Gastroesophageal sphincter (tissue), 4 donors: ENCODE measurements at places on chromosomes 12 and 14.

DNA sequence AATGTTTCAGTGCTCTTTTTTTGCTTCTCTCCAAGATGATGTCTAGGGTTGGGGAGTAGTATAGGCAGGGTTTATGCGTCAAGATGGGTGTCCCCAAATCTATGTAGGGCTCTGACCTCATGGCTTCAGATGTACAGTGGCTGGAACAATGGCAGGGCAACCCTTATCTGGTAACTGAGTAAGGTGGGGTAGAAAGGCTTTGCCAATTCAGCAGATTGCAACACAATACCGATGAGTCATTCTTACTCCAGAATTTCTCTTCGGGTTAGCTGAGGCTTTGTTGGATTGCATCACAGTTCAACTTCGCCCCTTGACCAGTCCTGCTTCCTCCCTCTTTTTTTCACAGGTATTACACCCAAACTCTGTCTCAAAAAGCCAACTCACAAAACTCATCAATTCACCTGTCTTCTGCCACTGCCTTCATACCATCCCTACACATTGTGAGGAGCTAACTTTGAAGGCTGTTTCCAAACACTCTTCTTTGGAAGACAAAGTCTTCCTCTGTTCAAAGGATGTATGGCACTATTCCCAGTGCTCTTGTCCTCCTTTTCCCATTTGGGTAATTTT, 190.2 kb upstream of the CNOT2 start:
- H3K4me3 ChIP-seq, result no peak overlapping the region
- ATAC-seq, result peak; percentile 92
- no peaks in the 10 kb centered on the region for H3K4me1 ChIP-seq
- no peaks in the 10 kb centered on the region for H3K36me3 ChIP-seq

DNA sequence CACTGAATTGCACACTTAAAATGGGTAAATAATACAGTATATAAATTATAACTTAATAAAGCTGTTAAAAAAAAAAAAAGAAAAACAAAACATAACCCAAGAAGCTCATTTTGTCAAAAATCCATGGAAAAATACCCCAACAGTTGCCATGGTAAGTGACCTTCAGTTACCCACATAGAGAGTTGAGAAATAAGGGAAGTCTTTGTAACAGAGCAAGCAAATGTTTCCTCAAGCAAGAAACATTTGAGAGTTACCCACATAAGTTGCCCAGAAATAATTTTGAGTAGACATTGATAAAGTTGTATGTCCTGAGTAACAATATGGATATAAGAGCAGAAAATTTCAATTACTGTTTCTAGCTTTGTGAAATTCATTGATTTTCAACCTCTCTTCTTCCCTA, 227.4 kb downstream of the CCDC59 start:
- no peaks in the 10 kb centered on the region for H3K27me3 ChIP-seq
- H3K27ac ChIP-seq, result no peak overlapping the region
- H3K36me3 ChIP-seq, result no peaks in the 10 kb centered on the region

GRCh38 chr12:113392520-113392919, 11.2 kb downstream of the SDS start:
- H3K36me3 ChIP-seq, result no peaks in the 10 kb centered on the region
- H3K4me3 ChIP-seq, result no peak overlapping the region
- peaks cover 6% of the 10 kb centered on the region for H3K27me3 ChIP-seq
- H3K27ac ChIP-seq, result no peak overlapping the region
- no peaks in the 10 kb centered on the region for H3K4me1 ChIP-seq
- ATAC-seq, result no peak

DNA sequence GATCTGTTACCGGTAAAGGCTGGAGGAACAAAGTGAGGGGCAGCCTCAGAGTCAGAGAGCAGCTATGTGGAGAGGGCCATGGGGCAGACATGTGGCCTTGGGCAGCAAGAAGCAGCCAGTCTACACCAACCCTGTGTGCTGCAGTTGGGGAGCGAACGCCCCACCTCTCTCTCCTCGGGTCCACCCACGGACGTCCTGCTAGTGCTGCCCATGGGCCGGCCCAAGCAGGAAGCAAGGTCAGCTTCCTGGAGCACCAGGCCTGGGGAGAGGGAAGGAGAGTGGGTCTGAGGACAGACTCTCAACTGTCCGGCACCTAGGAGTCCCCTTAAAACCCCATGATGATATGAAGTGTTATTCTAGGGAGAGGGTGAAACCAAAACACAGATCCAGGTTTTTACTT, 254.8 kb upstream of the FKBP4 start:
- H3K27ac ChIP-seq, result no peak overlapping the region
- no peaks in the 10 kb centered on the region for H3K27me3 ChIP-seq
- ATAC-seq, result peak; percentile 58

- no peaks in the 10 kb centered on the region for H3K36me3 ChIP-seq
- peaks cover 4% of the 10 kb centered on the region for H3K4me1 ChIP-seq
- H3K27ac ChIP-seq, result peak overlapping the region; percentile 100
- peak; percentile 2 for ATAC-seq
Observed at GRCh38 chr12:110280392-110280778, 662 bp upstream of the ATP2A2 start.

GRCh38 chr14:105935384-105935783, 409.0 kb downstream of the TMEM121 start:
- no peak overlapping the region for H3K27ac ChIP-seq
- no peak for ATAC-seq
- H3K27me3 ChIP-seq, result peaks cover 26% of the 10 kb centered on the region
- H3K4me1 ChIP-seq, result no peaks in the 10 kb centered on the region
- H3K36me3 ChIP-seq, result no peaks in the 10 kb centered on the region
- H3K4me3 ChIP-seq, result no peak overlapping the region

DNA sequence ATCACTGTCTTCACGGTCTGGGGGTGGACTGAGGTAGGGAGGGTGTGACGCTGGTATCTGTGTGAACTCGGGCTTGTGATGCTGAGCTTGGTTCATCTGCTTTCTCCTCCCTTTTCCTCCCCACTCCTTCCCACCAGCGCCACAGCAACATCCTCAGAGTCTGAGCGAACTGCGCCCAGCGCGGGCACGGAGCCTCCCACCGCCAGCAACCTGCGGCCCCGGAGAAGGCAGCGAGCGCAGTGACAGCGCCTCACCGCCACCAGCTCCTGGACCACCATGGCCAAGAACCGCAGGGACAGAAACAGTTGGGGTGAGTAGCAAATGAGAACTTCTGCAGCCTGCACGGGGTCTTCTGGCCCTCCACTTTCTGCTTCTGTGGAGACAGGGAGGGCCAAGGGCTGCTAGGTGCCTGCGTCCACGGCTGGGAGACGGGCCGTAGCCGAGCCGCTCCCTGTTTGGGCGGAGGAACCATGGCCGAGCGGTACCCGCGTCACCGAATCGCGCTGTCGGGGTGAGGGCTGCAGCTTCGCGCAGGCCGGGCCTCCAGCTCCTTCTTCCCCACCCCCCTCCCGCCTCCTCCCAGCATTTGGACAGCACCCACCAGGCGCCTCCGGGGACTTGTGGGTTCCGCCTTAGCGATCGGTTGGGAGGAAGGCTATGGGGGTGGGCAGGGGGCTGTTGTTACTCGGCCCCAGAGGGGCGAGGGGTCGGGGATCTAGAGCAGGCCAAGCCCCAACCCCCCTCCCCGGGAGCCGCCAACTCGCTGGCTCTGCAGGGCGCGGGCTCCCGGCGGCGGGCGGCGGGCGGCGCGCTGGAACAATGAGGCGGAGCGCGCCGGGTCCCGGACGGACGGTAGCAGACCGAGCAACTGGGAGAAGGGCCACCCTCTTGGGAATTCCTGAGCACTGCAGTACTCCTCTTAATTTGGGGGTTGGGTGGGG, at the start of gene ATL1:
ATL1 (plus strand) TSS at position 156 of the 941 bp plus-strand sequence; CDS start at position 277, 121 bp downstream.
- peak within 1 kb of the TSS; percentile 96 for H3K27ac ChIP-seq
- ATAC-seq, result peak; percentile 91
- H3K27me3 ChIP-seq, result no peaks in the 10 kb centered on the region
- H3K4me1 ChIP-seq, result peaks cover 6% of the 10 kb centered on the region
- H3K36me3 ChIP-seq, result no peaks in the 10 kb centered on the region

GRCh38 chr14:72558721-72559120, 335.2 kb downstream of the DPF3 start:
- H3K27me3 ChIP-seq, result no peaks in the 10 kb centered on the region
- H3K4me3 ChIP-seq, result no peak overlapping the region
- no peaks in the 10 kb centered on the region for H3K36me3 ChIP-seq
- H3K4me1 ChIP-seq, result no peaks in the 10 kb centered on the region
- no peak overlapping the region for H3K27ac ChIP-seq

DNA sequence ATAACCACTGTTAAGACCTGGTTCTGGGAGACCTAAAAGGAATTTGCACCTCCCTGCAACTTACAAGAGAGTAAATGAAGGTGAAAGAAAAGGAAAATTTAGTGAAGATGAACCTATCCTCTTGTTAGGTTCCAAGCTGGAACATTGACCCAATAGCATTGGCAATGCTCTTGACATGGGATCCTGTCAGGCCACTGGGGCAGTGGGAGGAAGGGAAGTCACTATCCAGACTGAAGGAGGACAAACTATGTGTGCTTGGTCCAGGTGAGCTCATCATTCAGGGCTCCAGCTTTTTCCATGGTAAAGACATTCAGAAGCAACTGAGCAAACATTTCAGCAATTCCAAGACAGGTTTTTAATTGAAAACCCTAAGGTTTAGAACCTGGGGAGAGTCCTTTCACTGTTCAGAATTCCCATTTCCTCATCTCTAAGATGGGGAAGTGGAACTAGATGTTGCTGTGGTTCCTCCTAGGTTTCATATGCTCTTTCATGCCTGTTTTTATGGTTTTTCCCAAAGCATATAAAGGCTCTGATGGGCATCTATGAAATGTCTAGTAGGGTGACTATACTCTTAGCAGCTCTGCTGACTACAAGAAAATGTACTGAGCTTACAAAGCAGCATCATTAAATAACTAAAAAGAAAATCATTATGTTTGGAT, 33.1 kb downstream of the MAPK1IP1L start:
- H3K4me3 ChIP-seq, result no peak overlapping the region
- H3K27me3 ChIP-seq, result no peaks in the 10 kb centered on the region
- H3K36me3 ChIP-seq, result no peaks in the 10 kb centered on the region

DNA sequence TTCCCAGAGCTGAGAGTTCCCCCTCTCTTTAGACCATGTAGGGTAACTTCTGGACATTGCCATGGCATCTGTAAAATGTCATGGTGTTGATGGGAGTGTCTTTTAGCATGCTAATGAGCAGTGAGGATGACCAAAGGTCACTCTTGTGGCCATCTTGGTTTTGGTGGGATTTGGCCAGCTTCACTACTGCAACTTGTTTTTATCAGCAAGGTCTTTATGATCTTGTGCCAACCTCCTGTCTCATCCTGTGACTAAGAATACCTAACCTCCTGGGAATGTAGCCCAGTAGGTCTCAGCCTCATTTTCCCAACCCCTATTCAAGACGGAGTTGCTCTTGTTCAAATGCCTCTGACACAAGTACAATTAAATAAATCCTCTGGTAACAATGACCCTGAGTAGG, 244.4 kb downstream of the NEDD1 start:
- ATAC-seq, result no peak
- no peak overlapping the region for H3K4me3 ChIP-seq
- no peak overlapping the region for H3K27ac ChIP-seq
- H3K36me3 ChIP-seq, result no peaks in the 10 kb centered on the region

DNA sequence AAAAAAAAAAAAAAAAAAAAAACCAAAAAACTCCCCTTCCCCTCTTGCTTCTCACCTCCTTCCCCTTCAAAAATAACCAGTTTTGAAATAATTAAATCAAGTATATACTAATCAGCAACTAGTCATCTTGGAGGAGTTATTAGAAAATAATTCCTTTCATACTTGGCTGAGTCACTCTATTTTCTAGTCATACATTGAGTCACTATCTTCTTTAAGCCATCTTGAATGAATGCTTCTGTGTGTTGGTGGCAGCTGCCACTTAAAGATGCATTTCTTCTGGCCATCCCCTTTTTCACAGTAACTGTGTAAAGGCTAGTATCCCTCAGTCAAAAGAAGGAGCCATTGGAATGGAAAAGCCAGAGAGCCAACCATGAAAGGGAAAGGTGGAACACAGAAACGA, 84.2 kb upstream of the TMEM263 start:
- no peaks in the 10 kb centered on the region for H3K27me3 ChIP-seq
- H3K36me3 ChIP-seq, result no peaks in the 10 kb centered on the region
- no peak for ATAC-seq
- no peak overlapping the region for H3K27ac ChIP-seq
- no peak overlapping the region for H3K4me3 ChIP-seq
- no peaks in the 10 kb centered on the region for H3K4me1 ChIP-seq

GRCh38 chr12:54579258-54579657, 9.2 kb downstream of the PPP1R1A start:
- H3K4me1 ChIP-seq, result no peaks in the 10 kb centered on the region
- no peak overlapping the region for H3K4me3 ChIP-seq
- H3K27ac ChIP-seq, result no peak overlapping the region
- no peaks in the 10 kb centered on the region for H3K36me3 ChIP-seq
- no peaks in the 10 kb centered on the region for H3K27me3 ChIP-seq

GRCh38 chr14:26905229-26905628, 307.4 kb upstream of the NOVA1 start:
- H3K4me1 ChIP-seq, result no peaks in the 10 kb centered on the region
- H3K27me3 ChIP-seq, result no peaks in the 10 kb centered on the region
- no peaks in the 10 kb centered on the region for H3K36me3 ChIP-seq
- H3K27ac ChIP-seq, result no peak overlapping the region

DNA sequence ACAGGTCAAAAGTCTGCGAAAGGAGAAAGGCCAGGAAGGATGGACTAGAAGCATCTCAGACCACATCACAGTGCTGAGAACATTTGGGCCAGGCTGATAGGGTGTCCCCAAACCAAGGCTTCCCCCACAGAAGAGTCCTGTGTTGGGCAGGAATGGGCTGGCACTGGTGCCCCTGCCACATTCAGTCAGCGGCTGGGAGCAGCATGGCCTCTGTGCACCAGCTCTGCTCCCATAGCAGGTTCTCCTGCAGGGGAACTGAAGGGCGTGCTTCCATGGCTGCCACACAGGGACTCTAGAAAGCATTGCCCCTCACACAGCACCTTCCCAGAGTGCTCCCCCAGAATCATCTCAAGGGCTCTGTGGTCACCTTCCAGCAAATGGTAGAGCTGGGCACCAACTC, 17.5 kb downstream of the EVL start:
- H3K27ac ChIP-seq, result no peak overlapping the region
- H3K4me3 ChIP-seq, result no peak overlapping the region
- H3K4me1 ChIP-seq, result peaks cover 14% of the 10 kb centered on the region
- no peak for ATAC-seq
- no peaks in the 10 kb centered on the region for H3K36me3 ChIP-seq
- H3K27me3 ChIP-seq, result no peaks in the 10 kb centered on the region

DNA sequence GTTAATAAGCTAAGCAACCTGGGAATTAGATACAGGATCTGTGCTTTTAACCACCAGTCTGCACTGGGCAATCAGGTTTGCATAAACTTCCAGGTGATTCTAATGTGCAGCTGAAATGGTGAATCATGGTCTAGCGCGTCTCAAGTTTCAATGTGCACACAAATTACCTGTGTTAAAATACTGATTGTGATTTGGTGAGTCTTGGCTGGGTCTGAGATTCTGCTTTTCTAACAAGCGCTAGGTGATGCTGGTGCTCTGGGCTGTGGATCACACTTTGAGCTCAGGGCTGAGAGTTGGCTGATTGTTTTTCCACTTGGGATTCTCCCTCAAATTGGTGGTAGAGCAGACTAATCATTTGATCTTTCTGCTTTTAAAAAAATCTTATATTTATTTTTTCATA, 124.8 kb downstream of the C12orf75 start:
- H3K4me3 ChIP-seq, result no peak overlapping the region
- no peaks in the 10 kb centered on the region for H3K36me3 ChIP-seq
- no peaks in the 10 kb centered on the region for H3K27me3 ChIP-seq
- H3K4me1 ChIP-seq, result no peaks in the 10 kb centered on the region
- H3K27ac ChIP-seq, result no peak overlapping the region
